HFFc6 (cell line): ENCODE measurements at places on chromosomes 5 and 9.

DNA sequence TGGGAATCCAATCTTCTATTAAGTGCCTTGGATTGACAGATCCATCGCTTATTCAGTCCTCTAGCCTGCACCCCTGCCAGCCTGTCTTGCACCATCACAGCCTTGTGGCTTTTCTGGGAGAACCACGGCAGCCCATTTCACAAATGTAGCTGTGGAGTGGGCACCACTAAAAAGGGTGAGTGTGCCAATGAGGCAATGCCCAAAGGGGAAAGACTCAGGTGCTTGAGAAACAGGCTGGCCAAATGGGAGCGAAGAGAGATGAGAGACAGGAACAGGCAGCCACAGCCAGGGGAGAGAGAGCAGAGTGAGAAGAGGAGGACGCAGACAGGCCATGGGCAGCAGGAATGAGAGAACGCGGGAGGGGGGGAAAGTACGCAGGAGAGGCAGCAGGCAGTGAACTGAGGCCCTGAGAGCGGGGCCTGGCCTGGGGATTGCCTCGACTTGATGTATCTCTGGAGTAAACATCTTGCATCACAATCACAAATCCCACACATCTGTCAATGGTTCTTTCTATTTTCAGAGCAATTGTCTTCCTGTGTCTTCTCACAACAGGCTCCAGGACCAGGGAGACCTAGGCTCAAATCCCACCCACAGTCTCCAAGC is 173.1 kb downstream of the SYK start:
- peaks cover 24% of the 10 kb centered on the region for H3K4me1 ChIP-seq
- H3K27ac ChIP-seq, result no peak overlapping the region
- no peak for DNase-seq
- H3K4me3 ChIP-seq, result no peak overlapping the region
- peaks cover 2% of the 10 kb centered on the region for H3K27me3 ChIP-seq
- no peaks in the 10 kb centered on the region for H3K36me3 ChIP-seq

- no peak for DNase-seq
- no peaks in the 10 kb centered on the region for H3K4me1 ChIP-seq
- H3K27me3 ChIP-seq, result peaks cover 46% of the 10 kb centered on the region
- no peak overlapping the region for H3K27ac ChIP-seq
- no peaks in the 10 kb centered on the region for H3K36me3 ChIP-seq
- no peak overlapping the region for H3K4me3 ChIP-seq
Measured at GRCh38 chr9:121455527-121456239, 44.0 kb downstream of the GGTA1 start.

DNA sequence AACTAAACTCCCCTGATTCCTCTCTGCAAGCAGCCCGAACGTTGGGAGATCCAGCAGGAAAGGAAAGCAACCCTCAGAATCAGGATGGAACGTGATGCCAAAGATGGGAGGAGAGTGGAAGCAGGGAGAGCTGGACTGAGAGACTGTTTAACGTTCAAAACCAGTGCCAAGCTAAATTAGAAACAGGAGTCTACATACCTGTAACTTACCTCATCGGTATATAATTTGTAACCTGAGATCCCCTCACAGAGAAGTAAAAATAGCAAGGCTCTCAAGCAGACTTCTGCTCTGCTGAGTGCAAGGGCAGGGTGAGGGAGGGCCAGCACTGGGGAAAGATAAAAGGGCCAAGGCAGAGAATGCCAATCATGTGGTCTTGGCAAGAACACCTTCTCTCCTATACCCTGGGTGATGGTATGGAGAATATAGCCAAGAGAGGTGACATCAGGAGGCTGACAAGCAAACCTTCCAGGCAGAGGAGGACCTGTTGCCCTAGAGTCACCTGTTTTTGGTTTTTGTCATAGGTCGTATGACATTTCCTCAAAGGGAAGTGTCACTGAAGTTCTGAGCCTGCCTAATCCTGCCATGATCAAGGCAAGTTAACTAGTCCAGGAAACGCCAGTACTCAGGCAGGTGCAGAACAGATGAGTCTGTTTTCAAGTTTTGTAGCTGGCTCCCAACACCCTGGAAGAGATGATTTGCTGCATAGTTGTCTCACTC is 472.0 kb downstream of the NFIB start:
- no peak overlapping the region for H3K27ac ChIP-seq
- H3K27me3 ChIP-seq, result no peaks in the 10 kb centered on the region; the same call in none of the 2 replicates
- H3K4me1 ChIP-seq, result peaks cover 10% of the 10 kb centered on the region; the same call in 1 of the 2 replicates
- no peaks in the 10 kb centered on the region for H3K36me3 ChIP-seq

- peak overlapping the region; percentile 98 for H3K27ac ChIP-seq
- peaks cover 43% of the 10 kb centered on the region for H3K4me1 ChIP-seq
- no peak for DNase-seq
- H3K4me3 ChIP-seq, result peak overlapping the region; percentile 100
- H3K27me3 ChIP-seq, result peaks cover 5% of the 10 kb centered on the region; the same call in 1 of the 2 replicates
- H3K36me3 ChIP-seq, result peaks cover 4% of the 10 kb centered on the region; the same call in 1 of the 2 replicates
Measured at GRCh38 chr9:128683340-128684064, 5.5 kb upstream of the SET start.

DNA sequence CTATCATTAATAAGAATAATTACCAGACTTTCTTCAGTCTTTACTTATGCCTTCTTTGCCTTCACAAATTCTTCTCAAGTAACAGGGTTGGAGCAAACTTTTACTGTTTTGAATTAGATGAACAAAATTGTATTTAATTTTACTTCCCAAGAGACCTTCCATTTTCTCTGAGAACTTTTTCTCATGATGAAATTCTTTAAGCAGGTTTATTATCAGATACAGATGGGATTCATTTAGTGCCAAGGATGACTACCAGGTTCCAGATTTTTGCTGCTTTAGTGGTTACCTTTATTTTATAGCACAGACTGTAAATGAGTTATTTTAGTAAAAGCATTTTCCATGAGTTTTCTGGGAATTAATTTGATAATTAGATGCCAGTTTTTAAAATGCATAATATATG is 125.1 kb downstream of the GDNF start:
- H3K4me1 ChIP-seq, result peaks cover 70% of the 10 kb centered on the region
- H3K4me3 ChIP-seq, result no peak overlapping the region
- peaks cover 9% of the 10 kb centered on the region; the same call in 1 of the 2 replicates for H3K36me3 ChIP-seq
- H3K27me3 ChIP-seq, result no peaks in the 10 kb centered on the region
- no peak for DNase-seq

GRCh38 chr5:131751506-131751905 is 45.3 kb downstream of the FNIP1 start:
- H3K4me1 ChIP-seq, result peaks cover 58% of the 10 kb centered on the region
- no peaks in the 10 kb centered on the region for H3K27me3 ChIP-seq
- H3K4me3 ChIP-seq, result no peak overlapping the region
- H3K36me3 ChIP-seq, result peaks cover 23% of the 10 kb centered on the region

- H3K36me3 ChIP-seq, result no peaks in the 10 kb centered on the region
- DNase-seq, result no peak
- no peak overlapping the region for H3K27ac ChIP-seq
- H3K27me3 ChIP-seq, result no peaks in the 10 kb centered on the region; the same call in 1 of the 2 replicates
Measured at GRCh38 chr5:15222156-15222555, 277.8 kb upstream of the FBXL7 start.

GRCh38 chr9:116700882-116701865 is 14.1 kb downstream of the TRIM32 start:
- H3K27ac ChIP-seq, result peak overlapping the region; percentile 57
- peaks cover 48% of the 10 kb centered on the region for H3K36me3 ChIP-seq
- H3K27me3 ChIP-seq, result no peaks in the 10 kb centered on the region
- DNase-seq, result no peak
- H3K4me3 ChIP-seq, result 0 out of 2 replicates have a peak overlapping the region, but pooled peaks have one; percentile 13

- H3K27me3 ChIP-seq, result peaks cover 12% of the 10 kb centered on the region
- H3K27ac ChIP-seq, result no peak overlapping the region
- peak; percentile 26 for DNase-seq
- no peaks in the 10 kb centered on the region for H3K36me3 ChIP-seq
- no peak overlapping the region for H3K4me3 ChIP-seq
Measured at GRCh38 chr9:35470894-35471293, 19.0 kb upstream of the RUSC2 start.

DNA sequence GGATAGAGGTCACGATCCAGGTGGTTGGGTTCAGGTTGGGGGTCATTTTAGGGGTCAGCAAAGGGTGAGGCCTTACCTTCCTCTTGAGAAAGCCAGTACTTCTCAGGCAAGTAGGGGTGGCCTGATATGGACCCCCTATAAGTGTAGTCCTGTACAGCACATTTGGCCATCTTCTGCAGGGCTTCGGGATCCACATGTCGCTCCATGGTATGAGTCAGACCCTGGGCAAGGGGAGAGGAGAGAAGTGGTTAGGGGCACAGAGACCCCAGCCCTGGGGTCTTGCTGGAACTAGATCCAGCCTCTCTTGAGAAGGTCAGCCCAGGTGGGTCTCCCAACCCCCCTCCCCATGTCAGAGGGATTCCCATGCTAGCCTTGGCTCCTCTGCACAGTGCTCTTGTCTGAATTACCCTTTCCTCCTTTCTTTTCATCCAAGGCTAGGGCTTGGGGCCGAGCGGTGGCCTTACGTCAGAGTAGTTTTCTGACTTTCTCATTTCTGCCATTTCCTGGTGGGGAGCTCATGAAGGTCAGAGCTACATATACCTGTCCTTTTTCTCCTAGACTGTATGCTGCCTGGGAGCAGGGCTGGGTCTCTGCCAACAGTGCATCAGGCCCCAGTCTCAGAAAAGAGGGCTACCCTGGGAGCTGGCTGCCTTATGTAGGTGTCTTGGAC is 9.0 kb upstream of the MYORG start:
- DNase-seq, result no peak
- no peaks in the 10 kb centered on the region for H3K36me3 ChIP-seq
- H3K27me3 ChIP-seq, result peaks cover 13% of the 10 kb centered on the region
- H3K4me3 ChIP-seq, result no peak overlapping the region

GRCh38 chr5:126801174-126801991 is 24.4 kb downstream of the LMNB1 start:
- peak overlapping the region; percentile 32 for H3K27ac ChIP-seq
- H3K27me3 ChIP-seq, result peaks cover 2% of the 10 kb centered on the region; the same call in 1 of the 2 replicates
- no peak overlapping the region for H3K4me3 ChIP-seq
- H3K36me3 ChIP-seq, result peaks cover 15% of the 10 kb centered on the region

- DNase-seq, result peak; percentile 81
- H3K36me3 ChIP-seq, result 0 out of 2 replicates have a peak, but pooled peaks cover 5% of the 10 kb centered on the region
- H3K27me3 ChIP-seq, result no peaks in the 10 kb centered on the region
- H3K4me1 ChIP-seq, result peaks cover 30% of the 10 kb centered on the region
Measured at GRCh38 chr5:32462618-32463017, 18.1 kb upstream of the ZFR start.

DNA sequence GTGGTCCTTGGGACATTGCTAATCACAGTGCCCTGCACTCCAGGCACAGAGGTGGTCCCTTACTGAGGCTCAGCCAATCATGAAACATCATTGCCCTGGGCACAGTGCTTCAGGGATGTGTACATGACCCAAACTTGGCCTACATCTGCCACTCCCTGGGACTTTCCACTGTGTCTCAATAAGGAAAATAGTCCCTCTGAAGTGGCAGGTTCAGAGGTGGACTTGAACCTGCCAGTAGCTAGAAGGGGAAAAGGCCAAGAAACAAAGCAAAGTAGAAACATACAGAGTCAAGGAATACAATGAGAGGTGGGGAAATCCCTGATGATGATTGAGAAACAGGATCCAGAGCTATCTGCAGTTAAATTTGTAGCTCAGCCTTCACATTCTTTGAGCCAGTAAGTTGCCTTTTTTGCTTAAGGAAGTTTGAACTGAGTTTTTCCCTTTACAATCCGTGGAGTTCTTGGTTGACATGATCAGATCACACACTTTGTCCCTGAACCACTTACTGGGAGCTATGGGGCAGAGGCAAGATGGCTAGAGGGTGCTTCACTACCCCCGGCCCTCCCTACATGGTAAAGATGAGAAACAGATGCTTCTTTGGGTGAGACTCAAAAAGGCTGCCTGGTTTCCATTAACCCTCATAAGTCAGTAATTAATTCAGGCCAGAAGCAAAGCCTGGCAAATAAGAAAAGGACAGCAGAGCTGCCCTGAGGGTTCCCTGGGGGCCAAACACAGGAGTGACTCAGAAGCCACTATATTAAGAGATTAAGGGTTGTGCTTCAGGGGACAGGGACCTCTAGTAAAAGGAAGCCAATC is 57.6 kb downstream of the SH3TC2 start:
- H3K27ac ChIP-seq, result peak overlapping the region; percentile 80
- no peaks in the 10 kb centered on the region; the same call in none of the 2 replicates for H3K27me3 ChIP-seq
- H3K4me3 ChIP-seq, result peak overlapping the region; percentile 38; the same call in 1 of the 2 replicates
- H3K36me3 ChIP-seq, result peaks cover 23% of the 10 kb centered on the region
- peak; percentile 54 for DNase-seq

- no peaks in the 10 kb centered on the region; the same call in 1 of the 2 replicates for H3K27me3 ChIP-seq
- no peak overlapping the region for H3K4me3 ChIP-seq
- H3K27ac ChIP-seq, result peak overlapping the region; percentile 89
- H3K4me1 ChIP-seq, result peaks cover 83% of the 10 kb centered on the region
Measured at GRCh38 chr5:53068291-53068836, 41.2 kb downstream of the MOCS2 start.

GRCh38 chr9:6930827-6931226 is 173.1 kb downstream of the KDM4C start:
- H3K36me3 ChIP-seq, result no peaks in the 10 kb centered on the region
- peak; percentile 63 for DNase-seq
- H3K4me3 ChIP-seq, result peak overlapping the region; percentile 53
- peaks cover 40% of the 10 kb centered on the region for H3K4me1 ChIP-seq
- H3K27ac ChIP-seq, result peak overlapping the region; percentile 47; the same call in 1 of the 2 replicates
